ENCODE measurements at places on chromosomes 12 and 14.
A peak's percentile ranks its signal among the peaks of the same experiment; 100 is the strongest.

DNA sequence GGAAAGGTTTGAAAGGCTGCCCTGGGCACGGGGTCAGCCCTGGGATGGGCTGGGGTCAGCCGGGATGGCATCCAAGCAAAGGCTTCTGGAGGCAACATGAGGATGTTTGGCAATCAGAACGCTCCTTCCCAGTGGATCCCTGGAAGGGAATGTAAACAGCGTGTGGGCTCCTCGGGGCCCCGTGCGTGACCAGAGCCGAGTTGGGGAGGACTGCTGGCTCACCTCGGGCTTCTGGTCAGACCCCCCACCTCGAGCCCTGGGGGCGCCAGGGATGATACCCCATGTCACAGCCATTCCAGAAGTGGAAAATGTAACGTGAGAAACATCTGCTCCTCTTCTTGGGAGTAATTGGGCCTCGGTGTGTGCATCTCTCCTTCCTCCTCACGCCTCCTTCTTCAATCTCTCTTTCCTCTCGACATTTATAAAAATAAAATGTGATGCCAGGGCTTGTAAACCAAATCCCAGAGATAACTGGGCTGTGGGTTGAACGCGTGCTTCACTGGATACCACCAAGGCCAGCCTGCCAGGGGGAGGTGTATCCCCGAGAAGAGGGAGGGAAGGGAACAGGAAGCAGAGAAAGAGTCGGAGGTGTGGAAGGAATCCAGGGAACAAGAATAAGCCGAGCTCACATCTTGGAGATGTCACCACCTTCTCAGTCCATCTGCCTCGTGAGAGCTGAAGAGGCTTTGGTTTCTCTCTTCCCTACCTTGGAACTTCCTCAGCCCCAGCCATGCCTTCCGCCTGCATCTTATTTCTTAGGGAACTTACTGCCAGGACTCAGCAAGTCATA, 144.8 kb downstream of the NUAK1 start:
- no peak for DNase-seq

DNA sequence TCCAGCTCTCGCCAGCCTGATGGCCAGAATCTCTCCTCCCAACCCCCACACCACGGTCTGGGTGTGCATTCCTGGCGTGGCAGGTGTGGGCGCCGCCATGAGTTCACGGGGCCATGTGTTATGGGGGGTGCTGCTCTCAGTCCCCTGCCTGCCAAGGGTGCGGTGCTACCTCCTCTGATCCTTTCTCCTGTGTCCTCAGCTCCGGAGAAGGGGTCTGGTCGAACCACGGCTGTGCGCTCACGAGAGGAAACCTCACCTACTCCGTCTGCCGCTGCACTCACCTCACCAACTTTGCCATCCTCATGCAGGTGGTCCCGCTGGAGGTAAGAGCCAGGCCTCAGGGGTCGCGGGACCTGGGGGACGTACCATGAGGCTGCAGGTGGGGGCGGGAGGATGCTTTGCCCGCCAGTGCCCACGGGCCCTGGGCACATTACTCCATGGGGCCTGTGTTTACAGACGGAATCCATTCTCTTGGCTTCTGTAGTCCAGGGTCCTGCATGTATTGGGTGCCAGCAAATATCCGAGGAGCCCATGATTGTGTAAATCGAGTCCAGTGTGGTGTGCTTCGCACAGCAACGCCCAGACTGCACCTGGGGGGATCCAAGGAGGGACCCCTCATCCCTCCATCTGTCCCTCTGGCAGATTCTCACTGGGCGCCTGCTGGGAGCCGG, 130.8 kb downstream of the ADGRD1 start:
- DNase-seq = no peak

GRCh38 chr12:89863968-89864367, 155.3 kb upstream of the ATP2B1 start:
- DNase-seq = no peak

- peak; percentile 46 for DNase-seq
Measured at GRCh38 chr12:51323966-51324895, at the start of gene BIN2. BIN2 (minus strand) TSS chr12:51324174; CDS start chr12:51324102, 72 bp downstream.

DNA sequence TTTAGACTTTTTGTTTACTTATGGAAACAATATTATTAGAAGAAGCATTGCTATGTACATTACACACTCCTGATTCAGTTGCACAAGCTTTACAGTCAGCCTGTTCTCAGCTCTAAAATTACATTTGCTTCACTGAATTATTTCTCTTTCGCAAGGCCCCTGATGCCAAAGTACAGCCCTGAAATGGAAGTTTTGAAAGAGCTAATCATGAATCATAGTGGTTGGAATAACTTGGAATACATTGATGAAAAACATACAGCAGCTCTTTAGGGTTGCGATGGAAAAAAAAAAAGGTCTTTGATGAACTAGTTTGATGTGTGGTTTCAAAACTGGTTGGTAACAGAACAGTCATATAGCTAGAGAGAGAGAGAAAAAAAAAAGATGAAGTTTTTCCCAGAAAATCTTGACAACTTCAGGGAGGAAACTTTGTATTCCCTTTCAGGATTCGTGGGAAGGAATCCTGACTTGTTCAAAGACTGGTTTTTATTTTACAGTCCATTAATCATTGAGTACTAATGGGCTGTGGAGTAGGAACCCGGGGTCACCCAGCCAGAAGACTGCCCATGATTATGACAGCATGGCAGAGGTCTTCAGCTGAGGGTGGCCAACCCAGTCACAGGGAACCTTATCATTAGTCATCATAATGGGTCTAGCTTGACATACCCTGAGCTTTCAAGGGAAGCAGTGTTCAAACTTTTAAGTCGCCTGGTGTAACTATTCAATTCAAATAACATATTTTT, 460.1 kb downstream of the NAV3 start:
- no peak for DNase-seq

- DNase-seq = no peak
Measured at GRCh38 chr12:118188690-118189371, 52.9 kb downstream of the PEBP1 start.

DNA sequence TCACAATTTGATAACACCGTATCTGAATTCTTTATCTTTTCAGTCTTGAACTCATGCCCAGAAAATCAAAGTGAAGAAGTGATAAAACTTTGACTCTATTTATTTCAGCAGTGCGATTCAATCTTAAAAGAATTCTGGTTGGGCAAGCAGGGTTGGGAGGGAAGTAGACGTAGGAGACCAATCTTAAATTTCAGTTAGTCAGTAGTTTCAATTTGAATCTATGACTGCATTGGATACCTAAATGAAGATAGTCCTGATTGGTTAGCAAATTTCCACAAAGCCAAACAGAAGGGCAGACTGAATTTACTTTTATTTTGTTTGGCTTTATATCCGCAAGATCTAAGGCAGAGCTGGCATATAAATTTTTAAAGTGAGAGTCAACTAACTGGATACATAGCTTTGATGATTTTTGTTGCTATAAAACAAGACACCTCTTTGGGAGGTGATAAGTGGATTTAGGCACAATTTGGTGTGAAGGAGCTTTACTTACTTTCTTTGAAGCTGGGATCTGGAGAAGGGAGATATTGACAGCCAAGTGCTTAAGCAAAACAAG, 2.6 kb downstream of the ACSS3 start:
- no peak for DNase-seq

- no peak for DNase-seq
Measured at GRCh38 chr12:41188058-41188840, at the start of gene PDZRN4. PDZRN4 (plus strand) TSS chr12:41188320.

GRCh38 chr14:102810523-102810922, 33.3 kb downstream of the TRAF3 start:
- no peak for DNase-seq

- DNase-seq = no peak
Measured at GRCh38 chr12:129657179-129657578, 246.6 kb downstream of the TMEM132D start.

GRCh38 chr12:8143261-8143660, 13.6 kb upstream of the ZNF705A start:
- DNase-seq = no peak

DNA sequence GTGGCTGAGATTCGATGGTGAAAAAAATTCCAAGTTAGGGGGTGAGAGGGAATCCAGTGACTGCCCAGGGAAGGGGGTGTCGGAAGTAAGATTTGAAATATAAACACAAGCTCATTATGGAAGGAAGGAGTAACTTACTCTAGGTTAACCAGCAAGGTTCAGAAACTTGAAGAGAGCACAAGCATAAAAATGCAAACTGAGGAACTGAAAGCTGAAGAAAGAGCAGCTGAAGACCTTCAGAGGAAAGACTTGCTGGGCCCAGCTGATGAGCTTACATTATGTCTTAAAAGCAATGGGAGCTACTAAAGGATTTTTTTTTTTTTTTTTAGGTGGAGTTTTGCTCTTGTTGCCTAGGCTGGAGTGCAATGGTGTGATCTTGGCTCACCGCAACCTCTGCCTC, 189.7 kb upstream of the GRIN2B start:
- DNase-seq = no peak

- no peak for DNase-seq
Measured at GRCh38 chr12:96322720-96323119, 77.5 kb downstream of the CDK17 start.

GRCh38 chr12:86015026-86015425, 140.9 kb downstream of the NTS start:
- no peak for DNase-seq

DNA sequence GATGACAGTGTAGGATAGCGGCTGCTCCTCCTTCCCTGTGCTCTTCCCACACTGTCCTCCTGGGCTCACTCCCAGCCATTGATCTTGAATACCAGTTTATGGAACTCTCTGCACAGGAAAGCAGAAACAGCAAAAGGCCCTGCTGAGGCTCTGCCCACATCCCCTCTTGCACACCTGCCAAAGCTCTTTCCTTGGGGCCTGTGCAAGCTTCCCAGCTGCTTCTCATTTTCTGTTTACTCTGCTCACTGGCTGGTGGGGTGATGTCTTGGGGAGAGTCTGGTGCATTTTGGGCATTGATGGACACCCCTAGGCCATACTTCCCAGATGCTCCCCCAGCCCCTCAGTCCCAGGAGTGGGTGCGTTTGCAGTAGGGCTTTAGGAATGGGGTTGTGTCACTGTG, 361.8 kb downstream of the TMEM121 start:
- DNase-seq = no peak

- DNase-seq = no peak
Measured at GRCh38 chr14:101223127-101223526, 319.6 kb upstream of the RTL1 start.

- no peak for DNase-seq
Measured at GRCh38 chr12:131112700-131113290, 159.1 kb downstream of the ADGRD1 start.

DNA sequence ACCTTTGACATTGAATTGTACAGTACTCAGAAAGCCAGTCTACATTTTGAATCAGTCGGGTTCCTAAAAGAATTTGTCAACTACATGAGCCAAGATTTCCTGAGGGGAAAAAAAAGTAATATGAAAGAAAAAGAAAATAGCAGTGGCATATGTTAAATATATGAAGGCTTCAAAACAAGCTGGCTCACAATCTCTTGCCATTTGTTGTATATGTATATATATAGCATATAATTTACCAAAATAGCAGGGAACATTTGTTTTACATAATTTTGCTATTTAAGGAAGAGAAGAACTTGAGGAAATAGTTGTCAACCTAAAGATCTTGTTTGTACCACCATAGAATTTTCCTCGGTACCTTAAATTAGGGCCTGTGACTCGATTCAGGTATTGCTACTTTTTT, 16.9 kb downstream of the SVOP start:
- DNase-seq = no peak

GRCh38 chr12:117119592-117120198, 20.5 kb upstream of the TESC start:
- no peak for DNase-seq

DNA sequence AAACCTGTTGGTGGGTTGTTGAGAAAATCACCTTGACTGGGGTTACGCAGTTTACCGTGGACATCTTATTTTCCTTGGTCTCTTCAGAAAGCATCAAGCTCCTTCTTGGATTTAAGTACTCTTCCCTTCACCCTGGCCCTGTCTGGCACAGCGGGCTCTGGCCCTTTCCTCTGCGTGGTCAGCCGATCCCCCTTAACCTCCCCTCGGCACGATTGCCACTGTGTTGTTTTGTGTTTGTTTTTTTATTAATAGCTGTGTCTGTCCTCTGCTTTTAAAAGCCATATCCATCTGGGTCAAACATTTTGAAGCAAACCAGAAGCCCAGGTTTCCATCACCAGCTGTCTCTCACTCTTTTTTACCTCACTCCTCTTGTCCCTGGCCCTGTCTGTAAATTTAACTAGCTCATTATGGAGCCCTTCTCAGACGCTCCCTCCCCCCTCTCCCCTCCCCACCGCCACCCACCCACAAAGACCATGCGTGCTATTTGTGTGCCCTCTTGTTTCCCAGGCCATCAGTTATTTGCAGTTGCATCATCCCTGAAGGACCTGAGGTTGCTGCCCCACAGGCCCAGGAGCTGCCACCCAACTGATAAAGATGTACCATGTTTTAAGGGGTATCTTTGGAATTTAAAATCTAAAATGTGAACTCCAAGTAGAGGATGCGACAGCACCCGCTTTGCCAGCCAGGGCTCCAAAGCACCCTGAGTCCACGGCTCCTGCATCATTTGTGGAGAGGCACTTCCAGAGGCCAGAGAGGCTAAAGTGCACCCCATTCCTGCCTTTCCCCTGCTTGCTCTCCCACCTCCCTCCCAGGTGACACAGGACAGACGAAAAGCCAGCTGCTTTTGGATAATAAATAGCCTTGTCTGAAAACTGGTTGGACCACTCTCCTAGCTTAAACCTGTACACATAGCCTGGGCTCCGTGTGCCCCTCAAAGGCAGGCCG, 3.9 kb downstream of the BCL11B start:
- no peak for DNase-seq

- no peak for DNase-seq
Measured at GRCh38 chr12:13024531-13024916, 19.7 kb upstream of the FAM234B start.

- no peak for DNase-seq
Measured at GRCh38 chr14:98945611-98946570, 326.1 kb downstream of the BCL11B start.

DNA sequence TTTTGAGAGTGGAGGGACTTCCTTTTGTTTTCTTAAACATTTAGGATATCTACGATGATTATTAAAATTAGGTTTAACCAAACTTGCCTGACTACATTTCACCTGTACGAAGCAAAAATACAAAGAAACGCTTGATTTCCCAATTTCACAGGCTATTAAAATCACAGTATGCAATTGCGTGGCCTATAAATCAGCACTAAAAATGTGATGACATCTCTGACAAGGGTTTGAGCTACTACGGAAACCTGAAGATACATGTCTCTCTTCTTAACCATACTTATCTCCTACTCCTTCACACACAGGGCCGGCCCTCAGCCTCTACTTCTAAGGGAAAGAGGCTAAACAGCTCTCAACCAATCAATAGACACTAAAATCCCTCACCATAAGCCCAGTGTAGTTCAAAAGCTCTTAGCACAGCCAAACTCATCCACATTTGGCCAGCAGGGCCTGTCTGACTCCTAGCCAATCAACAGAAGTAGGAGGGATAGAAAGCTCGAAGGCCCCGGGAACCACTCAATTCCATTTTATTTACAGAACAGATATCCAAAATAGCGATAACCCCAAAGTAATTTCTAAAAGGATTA, 137.3 kb downstream of the FOXN3 start:
- DNase-seq = no peak

GRCh38 chr14:71556730-71557129, 375.5 kb upstream of the RGS6 start:
- DNase-seq = no peak

DNA sequence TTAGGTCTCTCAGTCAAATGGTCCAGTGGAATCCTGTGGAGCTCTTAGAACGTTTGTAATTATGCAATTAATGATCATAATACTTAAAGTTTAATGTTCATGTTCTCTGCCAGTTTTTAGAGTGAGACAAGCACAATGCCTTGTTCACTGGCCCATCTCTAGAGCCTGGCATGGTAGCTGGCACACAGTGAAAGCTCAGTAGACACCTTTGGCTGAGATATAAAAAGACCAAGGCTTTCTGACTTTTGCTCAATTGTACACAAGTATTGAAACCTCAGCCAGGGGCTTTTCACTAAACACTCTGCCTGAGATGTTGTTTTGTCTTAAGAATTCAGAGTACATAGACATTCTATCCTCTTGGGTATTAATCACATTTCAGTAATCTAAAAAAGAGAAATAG, 241.8 kb upstream of the ATP2B1 start:
- DNase-seq = no peak

Data from stimulated activated CD8-positive, alpha-beta memory T cell treated with anti-CD3 and anti-CD28 coated beads, Interleukin-15, amount 100 ng/mL, for 24 hours (primary cell).